ENCODE measurements at places on chromosomes 4 and X.
A peak's percentile ranks its signal among the peaks of the same experiment; 100 is the strongest.

DNA sequence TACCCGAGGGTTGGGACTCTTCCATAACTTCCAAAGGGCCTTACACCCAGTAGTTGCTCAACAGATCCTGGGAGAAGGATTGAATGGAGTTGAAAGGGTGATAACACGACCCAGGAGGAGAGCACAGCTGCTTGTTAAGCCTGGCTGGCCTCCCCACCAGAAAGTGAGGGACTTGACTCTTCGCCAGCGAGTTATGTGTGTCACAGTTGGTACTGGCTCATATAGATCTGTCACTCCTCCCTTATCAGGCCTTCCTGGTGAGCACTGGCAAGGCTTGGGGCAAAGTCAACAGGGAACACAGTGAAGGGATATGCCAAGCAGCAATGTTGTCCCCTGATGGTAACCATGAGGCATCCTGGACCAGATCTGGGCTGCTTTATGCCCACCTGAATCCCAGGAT lies 35.8 kb downstream of the APLN start:
- DNase-seq = no peak
- no peaks in the 10 kb centered on the region for H3K4me1 ChIP-seq
- no peak overlapping the region for H3K27ac ChIP-seq
- no peaks in the 10 kb centered on the region for H3K36me3 ChIP-seq

- peaks cover 13% of the 10 kb centered on the region for H3K4me1 ChIP-seq
- no peak within 1 kb of the TSS for H3K27ac ChIP-seq
- H3K27me3 ChIP-seq = peaks cover 21% of the 10 kb centered on the region
- DNase-seq = peak; percentile 10
- no peaks in the 10 kb centered on the region for H3K36me3 ChIP-seq
- H3K4me3 ChIP-seq = peak within 1 kb of the TSS; percentile 77
These were observed at the start of gene NMU for GRCh38 chr4:55635741-55636655. Gene NMU (minus strand): TSS chr4:55636298. CDS start chr4:55636192, 106 bp downstream.

GRCh38 chr4:17094876-17095210 lies 196.4 kb upstream of the LDB2 start:
- H3K36me3 ChIP-seq = no peaks in the 10 kb centered on the region
- H3K4me3 ChIP-seq = no peak overlapping the region
- DNase-seq = no peak
- no peaks in the 10 kb centered on the region for H3K27me3 ChIP-seq

GRCh38 chrX:113384628-113385027 lies 544.0 kb upstream of the AMOT start:
- H3K4me3 ChIP-seq = no peak overlapping the region
- H3K27ac ChIP-seq = no peak overlapping the region
- no peaks in the 10 kb centered on the region for H3K36me3 ChIP-seq
- no peaks in the 10 kb centered on the region for H3K27me3 ChIP-seq
- no peak for DNase-seq
- H3K4me1 ChIP-seq = no peaks in the 10 kb centered on the region

GRCh38 chrX:40003428-40004245 lies 94.1 kb downstream of the BCOR start:
- H3K36me3 ChIP-seq = no peaks in the 10 kb centered on the region
- DNase-seq = no peak
- H3K27ac ChIP-seq = no peak overlapping the region
- peaks cover 3% of the 10 kb centered on the region for H3K27me3 ChIP-seq
- H3K4me3 ChIP-seq = no peak overlapping the region

DNA sequence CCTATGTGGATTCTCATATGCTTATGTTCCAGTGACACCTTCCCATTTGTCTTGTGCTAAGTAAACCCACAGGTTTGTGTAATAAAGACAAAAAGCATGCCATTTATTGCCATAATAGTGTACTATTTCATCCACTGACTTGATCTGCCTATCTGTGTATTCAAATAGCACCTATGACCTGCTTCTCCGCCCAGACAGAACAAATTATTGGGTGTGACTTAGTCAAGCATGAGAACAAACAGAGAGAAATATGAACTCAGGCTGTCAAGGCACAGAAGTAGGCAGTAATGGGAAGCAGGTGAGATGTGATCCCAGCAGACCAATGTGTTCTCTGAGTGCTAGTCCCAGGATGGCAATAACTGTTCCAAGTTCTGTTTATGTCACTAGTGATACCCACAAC lies 25.4 kb downstream of the ELOVL6 start:
- no peak overlapping the region for H3K4me3 ChIP-seq
- no peak overlapping the region for H3K27ac ChIP-seq
- no peak for DNase-seq
- H3K4me1 ChIP-seq = no peaks in the 10 kb centered on the region

- H3K27me3 ChIP-seq = no peaks in the 10 kb centered on the region
- peaks cover 8% of the 10 kb centered on the region for H3K36me3 ChIP-seq
- no peak overlapping the region for H3K27ac ChIP-seq
- DNase-seq = no peak
- no peak overlapping the region for H3K4me3 ChIP-seq
These were observed 29.3 kb downstream of the MMGT1 start for GRCh38 chrX:135944486-135944885.

GRCh38 chrX:77975755-77976154 lies 6.3 kb upstream of the PGAM4 start:
- no peak for DNase-seq
- H3K4me1 ChIP-seq = peaks cover 1% of the 10 kb centered on the region
- H3K27me3 ChIP-seq = no peaks in the 10 kb centered on the region
- peaks cover 5% of the 10 kb centered on the region for H3K36me3 ChIP-seq
- H3K27ac ChIP-seq = no peak overlapping the region
- H3K4me3 ChIP-seq = no peak overlapping the region

- H3K4me1 ChIP-seq = no peaks in the 10 kb centered on the region
- H3K4me3 ChIP-seq = no peak overlapping the region
- peaks cover 3% of the 10 kb centered on the region for H3K27me3 ChIP-seq
- no peak for DNase-seq
- no peak overlapping the region for H3K27ac ChIP-seq
- no peaks in the 10 kb centered on the region for H3K36me3 ChIP-seq
These were observed 26.1 kb upstream of the CFAP299 start for GRCh38 chr4:80309294-80310004.

GRCh38 chr4:113540859-113541258 lies 220.7 kb downstream of the CAMK2D start:
- H3K4me3 ChIP-seq = no peak overlapping the region
- no peak overlapping the region for H3K27ac ChIP-seq
- H3K27me3 ChIP-seq = no peaks in the 10 kb centered on the region
- DNase-seq = no peak
- no peaks in the 10 kb centered on the region for H3K4me1 ChIP-seq

GRCh38 chr4:38179690-38180377 lies 219.6 kb downstream of the PTTG2 start:
- H3K4me1 ChIP-seq = peaks cover 31% of the 10 kb centered on the region
- no peak overlapping the region for H3K27ac ChIP-seq
- peaks cover 3% of the 10 kb centered on the region for H3K27me3 ChIP-seq
- DNase-seq = peak; percentile 73
- no peaks in the 10 kb centered on the region for H3K36me3 ChIP-seq

DNA sequence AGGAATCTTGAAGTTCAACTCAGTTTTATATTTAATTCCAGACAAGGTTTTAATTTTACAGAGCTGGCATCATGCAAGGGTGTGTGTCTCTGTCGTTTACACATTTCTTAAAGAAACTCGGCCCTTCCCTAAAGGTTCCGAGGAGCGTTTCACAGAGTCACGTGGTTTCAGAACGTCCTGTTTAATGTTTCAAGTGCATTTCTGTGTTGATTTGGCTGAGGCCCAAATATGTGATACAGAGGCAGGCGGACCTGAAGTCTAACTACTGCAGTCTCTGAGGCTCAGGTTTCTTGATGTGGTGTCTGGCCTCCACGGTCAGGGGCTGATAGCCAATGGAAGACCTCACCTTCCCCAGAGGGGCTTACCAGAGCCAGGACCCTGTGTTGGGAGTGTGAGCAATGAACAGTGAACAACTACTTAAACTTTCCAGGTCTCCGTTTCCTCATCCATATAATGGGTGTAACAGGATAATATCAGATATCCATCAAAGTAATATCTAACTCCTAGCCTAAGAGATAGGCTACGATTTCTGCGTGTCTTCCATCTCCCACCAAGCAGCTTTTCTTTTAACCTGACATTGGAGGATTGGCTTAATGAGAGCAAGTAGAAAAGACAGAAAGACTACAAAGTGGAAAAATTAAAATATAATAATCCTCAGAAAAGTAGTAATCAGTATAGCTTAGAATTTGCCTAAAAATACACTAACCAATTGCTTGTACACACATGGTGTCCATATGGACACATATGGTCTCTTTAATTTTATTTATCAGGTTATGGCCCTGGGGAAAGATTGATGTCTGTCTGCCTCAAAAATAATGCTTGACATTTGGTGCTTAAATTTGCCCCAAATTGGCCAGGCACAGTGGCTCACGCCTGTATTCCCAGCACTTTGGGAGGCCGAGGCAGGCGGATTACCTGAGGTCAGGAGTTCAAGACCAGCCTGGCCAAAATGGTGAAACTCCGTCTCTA lies 50.0 kb upstream of the TRIM2 start:
- peaks cover 21% of the 10 kb centered on the region for H3K27me3 ChIP-seq
- DNase-seq = no peak
- no peak overlapping the region for H3K27ac ChIP-seq
- peak overlapping the region; percentile 92 for H3K4me3 ChIP-seq
- H3K36me3 ChIP-seq = no peaks in the 10 kb centered on the region

GRCh38 chrX:123860983-123861382 lies 1.1 kb downstream of the XIAP start:
- H3K4me3 ChIP-seq = peak overlapping the region; percentile 88
- H3K4me1 ChIP-seq = peaks cover 10% of the 10 kb centered on the region

GRCh38 chr4:123743848-123744247 lies 347.3 kb downstream of the SPRY1 start:
- no peaks in the 10 kb centered on the region for H3K4me1 ChIP-seq
- DNase-seq = no peak
- no peaks in the 10 kb centered on the region for H3K36me3 ChIP-seq

DNA sequence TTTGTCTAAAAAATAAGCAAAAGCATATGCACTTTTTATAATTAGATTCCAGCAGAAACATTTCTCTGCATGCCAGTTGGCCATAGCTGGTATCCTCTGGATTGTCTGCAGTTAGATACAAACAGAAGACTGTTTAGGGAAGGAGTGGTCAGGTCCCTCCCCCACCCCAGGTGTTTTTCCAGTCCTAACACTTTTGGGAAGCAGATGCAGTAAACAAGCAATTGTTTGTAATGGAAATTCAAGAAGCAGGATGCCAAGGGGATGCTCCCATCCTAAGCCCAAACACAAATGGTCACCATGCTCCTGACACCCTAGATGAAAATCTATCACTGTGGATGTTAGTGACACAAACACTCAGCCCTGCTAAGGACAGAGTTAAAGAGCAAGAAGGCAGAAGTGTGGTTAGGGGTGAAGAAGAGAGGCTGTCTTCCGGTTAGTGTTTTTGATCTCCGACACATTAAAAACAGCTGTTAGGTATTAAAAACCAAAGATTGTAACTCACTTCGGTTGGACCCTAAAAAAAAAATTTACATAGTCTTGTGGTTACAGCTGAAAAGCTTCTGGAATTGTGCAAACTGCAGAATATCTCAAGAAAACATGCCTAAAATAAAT lies 7.9 kb downstream of the LEF1 start:
- no peak overlapping the region for H3K4me3 ChIP-seq
- H3K36me3 ChIP-seq = no peaks in the 10 kb centered on the region
- no peak overlapping the region for H3K27ac ChIP-seq
- no peak for DNase-seq

DNA sequence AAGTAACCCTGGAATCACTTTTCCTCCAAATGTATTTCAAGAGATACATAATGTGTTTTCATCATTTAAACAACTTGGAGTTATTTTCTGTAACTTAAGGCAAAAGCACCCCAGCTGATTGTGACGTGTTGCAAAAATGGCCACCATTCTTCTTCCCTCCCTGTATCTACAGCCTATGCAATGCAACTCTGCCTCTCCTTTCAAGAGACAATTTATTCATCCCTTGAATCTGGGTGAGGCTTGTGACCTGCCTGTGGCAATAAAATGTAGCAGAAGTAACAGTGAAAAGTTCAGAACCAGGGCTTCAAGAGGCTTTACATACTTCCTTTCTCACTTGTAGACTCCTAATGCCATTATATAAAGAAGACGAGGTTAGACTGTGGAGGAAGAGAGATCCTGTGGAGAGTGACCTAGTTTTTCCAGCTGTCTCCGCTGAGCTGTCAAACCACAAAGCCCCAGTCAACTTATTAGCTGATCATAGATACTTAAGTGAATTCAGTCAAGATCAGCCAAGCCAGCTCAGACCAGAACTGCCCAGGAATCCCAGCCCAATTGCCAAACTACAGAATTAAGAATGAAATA lies 81.0 kb upstream of the KLF3 start:
- H3K27me3 ChIP-seq = peaks cover 14% of the 10 kb centered on the region
- no peaks in the 10 kb centered on the region for H3K36me3 ChIP-seq
- H3K4me3 ChIP-seq = no peak overlapping the region

GRCh38 chr4:132770776-132771175 lies 378.3 kb upstream of the PCDH10 start:
- no peaks in the 10 kb centered on the region for H3K4me1 ChIP-seq
- no peaks in the 10 kb centered on the region for H3K27me3 ChIP-seq
- H3K4me3 ChIP-seq = no peak overlapping the region

DNA sequence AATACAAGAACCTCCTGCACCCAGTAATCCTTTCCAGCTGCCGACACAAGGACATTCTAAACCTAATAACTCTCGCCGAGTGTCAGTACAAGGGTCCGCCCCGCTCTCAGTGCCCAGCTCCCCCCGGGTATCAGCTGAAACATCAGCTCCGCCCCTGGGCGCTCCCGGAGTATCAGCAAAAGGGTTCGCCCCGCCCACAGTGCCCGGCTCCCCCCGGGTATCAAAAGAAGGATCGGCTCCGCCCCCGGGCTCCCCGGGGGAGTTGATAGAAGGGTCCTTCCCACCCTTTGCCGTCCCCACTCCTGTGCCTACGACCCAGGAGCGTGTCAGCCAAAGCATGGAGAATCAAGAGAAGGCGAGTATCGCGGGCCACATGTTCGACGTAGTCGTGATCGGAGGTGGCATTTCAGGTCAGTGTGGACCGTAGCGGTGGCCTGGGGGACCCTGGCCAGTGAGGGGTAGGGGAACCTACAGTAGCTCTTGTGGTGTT lies at the start of gene MAOA:
Gene MAOA (plus strand): TSS at position 295 of the 490 bp plus-strand sequence. CDS start 43 bp downstream, at position 338.
- H3K27ac ChIP-seq = peak within 1 kb of the TSS; percentile 96
- H3K4me3 ChIP-seq = peak within 1 kb of the TSS; percentile 97
- DNase-seq = no peak
- H3K4me1 ChIP-seq = peaks cover 8% of the 10 kb centered on the region

DNA sequence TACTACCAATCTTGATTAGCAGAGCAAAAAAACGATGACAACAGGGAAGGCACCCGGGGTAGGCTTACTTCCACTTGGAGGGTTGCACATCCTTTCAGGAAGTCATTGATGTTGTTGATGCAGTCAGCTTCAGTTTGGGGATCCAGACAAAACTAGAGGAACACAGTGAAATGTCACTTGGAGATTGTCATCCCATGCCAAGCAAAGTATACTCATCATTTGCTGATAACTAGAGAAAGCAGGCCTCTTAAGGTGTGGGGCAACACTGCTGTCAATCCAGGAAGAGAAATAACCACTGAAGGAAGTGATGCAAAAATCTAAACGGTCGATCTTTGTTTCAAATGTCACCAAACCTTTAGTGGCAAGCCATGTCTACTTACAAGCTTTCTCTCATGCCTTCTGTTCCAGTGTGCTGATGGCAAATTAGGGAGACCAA lies 1.4 kb downstream of the ARHGEF6 start:
- peaks cover 3% of the 10 kb centered on the region for H3K36me3 ChIP-seq
- peak overlapping the region; percentile 90 for H3K4me3 ChIP-seq
- peaks cover 38% of the 10 kb centered on the region for H3K4me1 ChIP-seq
- H3K27ac ChIP-seq = peak overlapping the region; percentile 92
- DNase-seq = no peak
- H3K27me3 ChIP-seq = no peaks in the 10 kb centered on the region

GRCh38 chrX:9438933-9439494 lies 25.8 kb upstream of the TBL1X start:
- no peak for DNase-seq
- no peaks in the 10 kb centered on the region for H3K36me3 ChIP-seq
- H3K4me1 ChIP-seq = peaks cover 4% of the 10 kb centered on the region
- H3K4me3 ChIP-seq = no peak overlapping the region
